Posterior vena cava (tissue), 2 donors: ENCODE measurements at places on chromosomes 16 and 17. TPM values are rescaled to one million over a fixed set of nuclear protein-coding genes. Genes with fewer than 3 reads are reported as not detected.

The ZNRF1 gene
- total RNA-seq: 15.4 TPM

The TBC1D26 gene
- total RNA-seq: not detected

The RSKR gene
- 4.7 TPM for total RNA-seq

The SPNS2 gene
- 20.9 TPM for total RNA-seq

The HBQ1 gene
- 0.48 TPM for total RNA-seq

The YBX2 gene
- 1.7 TPM for total RNA-seq

The SPATA32 gene
- total RNA-seq: not detected

The SP6 gene
- 0.48 TPM for total RNA-seq

The VPS35 gene
- 78.7 TPM for total RNA-seq

The NPIPB2 gene
- total RNA-seq: 10.3 TPM

The CES4A gene
- total RNA-seq: 7.4 TPM

The UNC13D gene
- 15.1 TPM for total RNA-seq

The KAT7 gene
- 58.1 TPM for total RNA-seq

DNA sequence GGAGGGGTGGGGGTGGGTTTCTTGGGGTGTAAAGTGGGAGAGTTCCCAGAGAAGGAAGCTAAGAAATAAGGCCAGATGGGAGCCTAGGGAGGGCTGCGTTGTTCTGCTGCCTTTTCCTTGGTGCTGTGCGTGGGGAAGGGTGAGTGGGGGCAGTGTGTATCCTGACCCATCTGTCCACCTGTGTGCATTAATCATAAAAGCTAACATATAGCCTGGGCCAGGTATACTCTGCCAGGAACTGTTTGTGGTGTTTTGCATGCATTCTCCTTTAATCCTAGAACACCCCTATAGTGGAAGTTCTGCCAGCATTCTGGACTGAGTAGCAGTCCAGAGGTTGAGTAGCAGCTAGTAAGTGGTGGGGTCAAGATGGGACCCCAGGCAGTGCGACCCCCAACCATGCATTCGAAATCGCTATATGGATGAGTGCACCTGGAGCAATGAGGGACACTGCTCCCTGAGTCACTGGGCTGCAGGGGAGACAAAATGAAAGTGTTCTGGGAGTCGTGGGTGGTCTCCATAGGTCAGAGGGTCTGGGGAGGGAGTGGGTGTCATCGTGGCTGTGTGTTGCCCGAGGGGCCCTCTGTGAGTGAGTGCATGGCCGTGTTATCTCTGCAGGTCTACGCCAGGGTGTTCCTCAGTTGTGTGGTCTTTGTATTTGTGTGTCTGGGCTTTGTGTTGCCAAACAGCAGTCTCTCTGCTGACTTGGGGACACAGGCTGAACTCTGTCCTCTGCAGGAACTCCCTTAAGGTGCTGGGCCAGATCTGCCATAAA, 1.3 kb downstream of the ERBB2 start:
- no peak for DNase-seq

DNA sequence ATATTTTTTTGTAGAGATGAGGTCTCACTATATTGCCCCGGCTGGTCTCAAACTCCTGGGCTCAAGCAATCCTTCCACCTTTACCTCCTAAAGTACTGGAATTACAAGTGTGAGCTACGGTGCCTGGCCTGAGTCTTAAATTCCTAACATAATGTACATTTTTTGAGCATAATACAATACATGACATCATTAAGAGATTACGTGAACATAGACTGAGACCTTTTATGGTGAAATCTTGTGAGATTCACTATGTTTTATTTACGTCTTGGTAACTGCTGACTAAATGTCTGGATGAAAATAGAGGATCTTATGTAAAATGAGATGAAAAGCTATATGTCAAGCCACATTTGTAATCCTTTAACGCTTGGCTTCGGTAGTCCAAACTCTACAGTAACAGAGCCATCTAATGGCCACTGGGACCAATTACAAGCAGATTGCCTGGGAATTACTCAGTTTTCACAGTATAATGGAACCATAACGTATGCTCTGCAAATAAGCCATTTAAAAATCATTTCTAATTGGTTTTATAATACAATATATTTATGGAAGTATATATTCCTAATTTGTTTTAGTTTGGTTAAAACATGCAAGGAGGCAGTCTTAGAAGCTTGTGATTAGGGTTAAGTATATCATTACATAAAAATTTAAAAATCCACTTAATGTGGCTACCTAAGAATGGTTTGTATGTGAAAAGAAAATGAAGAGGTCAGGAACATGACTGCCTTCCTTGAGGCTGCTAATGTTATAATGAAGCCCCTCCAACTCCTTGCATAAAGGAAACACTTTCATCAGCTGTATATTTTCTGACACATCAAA, 8.1 kb upstream of the EFCAB13 start:
- no peak for DNase-seq

GRCh38 chr17:79799174-79799537, 2.3 kb upstream of the CBX8 start:
- no peak for DNase-seq

DNA sequence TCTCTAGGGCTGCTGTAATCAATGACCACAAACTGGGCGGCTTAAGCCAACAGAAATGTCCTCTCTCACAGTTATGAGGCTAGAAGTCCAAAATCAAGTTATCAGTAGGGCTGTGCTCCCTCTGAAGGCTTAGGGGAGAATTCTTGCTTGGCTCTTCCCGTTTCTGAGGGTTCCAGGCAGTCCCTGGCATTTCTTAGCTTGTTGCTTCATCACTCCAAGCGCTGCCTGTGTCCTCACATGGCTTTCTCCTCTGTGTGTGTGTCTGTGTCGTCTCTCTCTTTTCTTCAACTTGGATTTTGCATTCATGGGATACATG, 13.7 kb upstream of the CDC42EP4 start:
- DNase-seq: no peak

- no peak for DNase-seq
Measured at GRCh38 chr17:57507828-57508227, 237.3 kb downstream of the CCDC182 start.

- DNase-seq: peak; percentile 43
Measured at GRCh38 chr16:11580451-11581086, 6.2 kb downstream of the LITAF start.

DNA sequence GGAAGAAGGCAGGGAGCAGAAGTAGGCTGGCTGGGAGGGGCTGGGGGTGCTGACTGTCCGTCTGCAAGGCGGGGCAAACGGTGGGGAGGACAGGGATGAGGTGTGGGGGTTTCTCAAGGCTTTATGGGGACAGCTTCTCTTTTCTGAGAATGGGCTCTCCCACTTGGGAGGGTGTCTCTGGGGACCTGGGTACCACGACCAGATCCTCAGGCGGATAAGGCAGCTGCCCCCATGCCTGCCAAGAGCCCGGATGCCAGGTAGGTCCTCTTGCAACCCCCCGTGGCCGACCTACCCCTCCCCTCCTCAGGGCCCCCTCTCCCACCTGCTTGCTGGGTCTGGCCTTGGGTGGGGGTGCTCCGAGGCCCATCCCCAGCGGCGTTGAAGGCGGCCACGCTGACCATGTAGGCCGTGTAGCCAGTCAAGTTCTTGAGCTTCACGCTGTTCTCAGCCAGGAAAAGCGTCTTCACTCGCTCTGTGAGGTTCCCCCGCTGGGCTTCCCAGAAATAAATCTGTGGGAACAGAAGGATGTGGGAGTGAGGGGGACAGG, 56.4 kb upstream of the CDC42EP4 start:
- no peak for DNase-seq

DNA sequence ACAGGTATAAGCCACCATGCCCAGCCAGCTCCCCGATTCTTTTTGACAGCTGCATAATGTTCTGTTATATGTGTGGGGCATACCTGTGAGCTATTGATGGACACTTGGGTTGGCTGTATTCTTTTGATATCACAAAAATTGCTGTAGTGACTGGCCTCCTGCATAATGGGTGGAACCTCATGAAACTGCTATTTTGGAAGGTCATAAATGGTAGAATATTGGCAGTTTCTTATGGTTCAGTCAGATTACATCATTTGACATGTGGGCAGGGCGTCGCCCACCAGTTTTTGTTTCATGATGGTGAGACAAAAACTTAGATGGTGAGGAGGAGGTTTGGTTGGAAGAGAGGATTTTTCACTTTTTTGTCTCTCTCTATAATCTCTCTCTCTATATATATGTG, 26.7 kb upstream of the POLR3E start:
- DNase-seq: no peak

- DNase-seq: no peak
Measured at GRCh38 chr16:83995754-83996153, 27.7 kb downstream of the NECAB2 start.

GRCh38 chr16:27867122-27868110, 196.1 kb downstream of the GSG1L start:
- DNase-seq: peak; percentile 87

DNA sequence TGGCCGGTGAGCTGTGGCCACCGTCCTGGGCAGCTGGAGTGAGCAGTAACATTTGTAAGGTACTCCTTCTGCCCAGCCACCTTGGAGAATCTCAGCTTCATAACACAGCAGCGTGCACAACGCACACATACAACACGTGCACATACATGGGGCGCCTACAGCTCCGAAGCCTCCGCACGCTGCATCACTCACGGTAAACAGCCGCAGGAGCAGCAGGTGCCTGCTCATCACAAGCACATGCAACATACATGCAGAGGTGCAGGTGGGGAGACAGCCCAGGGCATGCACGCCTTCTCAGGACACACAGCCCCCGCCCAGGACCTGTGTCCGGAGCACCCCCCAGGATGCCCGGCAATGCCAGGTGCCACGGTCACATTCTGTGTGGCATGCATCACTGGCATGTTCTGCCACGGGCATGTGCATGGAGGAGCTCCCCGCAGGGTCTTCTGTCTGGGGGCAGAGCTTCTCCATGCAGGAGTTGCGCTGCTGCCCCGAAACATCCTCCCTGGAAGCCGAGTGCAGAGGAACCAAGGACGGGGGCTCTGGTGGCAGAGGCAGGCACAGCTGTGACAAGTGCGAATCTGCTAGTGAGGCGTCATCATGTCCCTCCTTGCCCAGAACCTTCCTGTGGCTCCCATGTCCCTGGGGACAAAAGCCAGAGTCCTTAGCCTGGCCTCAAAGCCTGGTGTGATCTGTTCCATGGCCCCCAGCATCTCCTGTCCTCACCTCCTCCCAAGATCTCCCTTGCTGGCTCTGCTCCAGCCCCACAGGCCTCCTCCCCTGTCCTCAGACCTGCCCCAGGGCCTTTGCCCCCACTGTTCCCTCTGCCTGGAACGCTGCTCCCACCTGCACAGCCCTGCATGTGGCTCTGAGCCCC, 184.0 kb upstream of the GSE1 start:
- DNase-seq: peak; percentile 76

DNA sequence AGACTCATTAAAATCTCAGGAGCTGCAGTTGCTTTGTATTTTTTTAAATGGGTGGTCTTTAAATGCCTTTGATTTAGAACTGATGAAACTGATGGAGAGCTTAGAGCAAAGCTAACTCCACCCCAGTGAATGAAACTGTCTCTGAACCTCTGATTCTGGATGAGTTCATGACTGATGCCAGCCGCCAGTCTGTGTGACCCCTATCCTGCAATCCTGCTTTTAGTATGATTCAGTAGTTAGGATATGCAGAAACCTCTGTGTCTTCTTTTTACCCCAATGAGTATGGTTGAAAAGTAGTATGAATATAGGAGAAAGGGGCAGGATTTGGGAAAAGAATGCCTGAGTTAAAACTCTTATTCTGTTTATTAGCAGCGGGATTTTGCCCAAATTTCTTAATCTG, 12.3 kb upstream of the SALL1 start:
- DNase-seq: no peak

DNA sequence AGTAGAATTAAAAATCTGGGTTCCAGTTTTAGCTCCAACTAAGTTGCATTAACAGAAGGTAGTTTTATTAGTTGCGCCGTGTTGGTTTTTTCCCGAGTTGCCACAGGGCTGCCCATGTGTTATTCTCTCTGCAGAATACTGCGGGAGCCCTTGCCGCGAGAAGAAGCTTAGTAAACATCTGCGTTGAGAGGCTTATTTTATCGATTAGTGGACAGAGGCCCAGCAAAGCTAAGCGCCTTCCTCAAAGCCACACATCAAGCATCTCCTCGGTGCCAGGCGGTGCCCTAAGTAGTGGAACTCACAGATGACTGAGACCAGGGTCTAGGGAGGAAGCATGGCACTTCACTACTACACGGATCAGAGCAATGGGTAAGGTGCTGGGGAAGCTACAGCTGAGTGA, 212.3 kb upstream of the IRX5 start:
- DNase-seq: no peak

GRCh38 chr16:87435372-87436224, 43.5 kb downstream of the MAP1LC3B start:
- peak; percentile 74 for DNase-seq

GRCh38 chr16:57732714-57733113, 2.9 kb upstream of the KATNB1 start:
- peak; percentile 28 for DNase-seq

DNA sequence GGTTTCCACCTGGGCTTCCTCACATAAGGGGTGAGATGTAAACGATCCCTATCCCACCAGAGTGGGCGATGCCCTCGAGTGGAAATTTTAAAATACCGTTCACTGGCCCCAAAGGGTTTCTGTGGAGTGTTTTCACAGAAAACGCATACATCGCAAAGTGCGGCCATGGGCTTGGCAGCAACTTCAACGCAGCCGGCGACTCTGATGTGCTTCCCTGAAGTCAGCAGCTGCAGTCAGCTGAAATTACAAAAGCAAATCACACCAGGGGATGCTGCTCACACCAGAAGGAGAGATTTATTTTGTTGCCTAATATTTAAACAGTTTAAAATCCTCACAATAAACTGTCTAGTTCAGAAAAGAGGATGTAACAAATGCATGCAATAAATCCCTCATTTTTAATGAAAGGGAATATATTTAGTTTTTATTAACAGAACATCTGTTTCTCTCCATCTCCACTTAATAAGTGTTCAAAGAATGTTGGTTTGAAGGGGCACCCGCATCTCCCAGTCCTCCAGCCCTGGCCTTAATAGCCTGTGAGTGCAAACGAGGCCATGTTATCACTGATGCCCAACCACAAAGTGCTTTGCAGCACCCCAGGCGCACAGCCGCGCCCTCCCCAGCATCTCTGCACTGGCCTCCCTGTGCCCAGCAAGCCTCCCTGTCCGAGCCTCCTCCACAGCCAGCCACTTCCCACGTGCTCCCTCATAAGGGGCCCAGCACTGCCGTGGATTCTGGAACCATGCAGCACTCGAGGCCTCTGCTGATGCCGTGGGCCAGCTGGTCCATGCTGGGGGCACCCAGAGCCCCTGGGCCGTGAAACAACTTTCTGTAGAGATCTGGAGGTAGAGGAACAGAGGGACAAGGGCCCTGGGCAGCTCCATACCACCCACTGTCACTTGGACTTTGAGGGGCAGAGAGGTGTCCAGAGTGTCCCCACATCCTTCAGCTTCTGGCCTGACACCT, 17.3 kb upstream of the XYLT2 start:
- DNase-seq: peak; percentile 58

DNA sequence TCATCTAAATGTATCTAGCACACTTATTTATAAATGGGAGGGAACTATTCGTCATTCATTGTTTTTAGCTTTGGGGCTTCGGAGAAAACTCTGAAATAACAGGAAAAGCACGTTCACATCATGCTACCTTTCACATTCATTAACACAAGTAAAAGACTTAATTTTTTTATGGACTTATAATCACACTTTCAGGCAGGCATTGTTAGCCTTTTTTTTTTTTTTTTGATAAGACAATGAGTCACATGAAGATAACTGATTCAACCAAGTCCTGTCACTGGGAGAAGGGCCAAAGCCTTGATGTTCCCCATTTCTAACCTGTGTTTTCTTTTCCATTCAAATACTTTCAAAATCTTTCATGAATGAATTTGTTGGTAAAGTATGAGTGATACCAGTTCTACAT, 631.3 kb upstream of the CA10 start:
- no peak for DNase-seq

GRCh38 chr17:21214777-21215541, 998 bp upstream of the TMEM11 start:
- DNase-seq: no peak
